ENCODE measurements at places on chromosomes 2 and 18. TPM values are rescaled to one million over a fixed set of nuclear protein-coding genes. Genes with fewer than 3 reads are reported as not detected.

DNA sequence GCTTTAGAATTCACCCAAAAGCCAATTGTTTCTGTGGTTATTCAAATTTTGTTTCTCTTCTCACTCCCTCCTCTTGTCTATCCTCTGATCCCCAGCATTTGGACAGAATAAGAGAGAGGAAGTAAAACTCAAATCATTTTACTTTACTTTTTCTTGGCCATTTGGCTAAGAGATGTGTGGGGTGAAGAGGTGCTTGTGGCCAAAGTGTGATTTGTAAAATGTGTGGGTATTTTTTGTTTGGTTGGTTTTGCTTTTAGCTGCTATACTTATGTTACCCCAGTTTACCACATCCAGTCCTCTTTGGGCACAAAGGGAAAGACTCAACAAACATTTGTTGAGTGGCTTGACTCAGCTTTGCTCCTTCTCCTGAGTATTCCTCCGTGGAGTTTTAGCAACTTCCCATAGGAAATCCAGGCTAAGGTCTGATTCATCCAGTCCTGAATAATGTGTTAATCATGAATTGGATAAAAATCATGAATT, 109.1 kb upstream of the CYP1B1 start:
- DNase-seq, result no peak

GRCh38 chr2:125707611-125708010, 948.3 kb upstream of the GYPC start:
- DNase-seq, result no peak

DNA sequence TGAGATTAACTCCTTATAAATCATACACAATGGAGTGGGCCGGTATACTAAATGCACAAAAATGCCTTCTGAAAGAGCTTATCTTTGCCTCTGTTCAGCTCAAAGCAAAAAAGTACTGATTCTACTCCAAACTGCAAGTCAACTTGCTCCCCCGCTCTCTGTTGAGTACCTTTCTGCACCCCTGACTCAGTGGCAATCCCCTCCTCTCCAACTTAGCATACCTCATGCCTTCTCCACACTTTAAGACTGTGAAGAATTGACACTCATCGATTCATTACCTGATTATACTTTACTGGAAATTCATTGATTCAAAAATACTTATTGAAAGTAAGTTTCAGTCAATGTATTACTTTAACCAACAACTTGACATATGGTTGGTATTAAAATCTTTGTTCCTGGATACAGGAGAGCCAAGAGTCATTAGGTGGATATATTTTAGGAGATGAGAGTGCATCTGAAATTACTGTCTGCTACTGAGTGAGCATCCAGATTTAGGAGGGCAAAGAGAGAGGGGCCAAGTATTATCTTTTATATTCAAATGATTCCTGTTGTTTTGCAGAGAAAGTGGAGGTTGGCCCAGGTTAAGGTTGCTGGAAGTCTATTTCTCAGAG, 187.7 kb downstream of the ICOS start:
- DNase-seq, result no peak

DNA sequence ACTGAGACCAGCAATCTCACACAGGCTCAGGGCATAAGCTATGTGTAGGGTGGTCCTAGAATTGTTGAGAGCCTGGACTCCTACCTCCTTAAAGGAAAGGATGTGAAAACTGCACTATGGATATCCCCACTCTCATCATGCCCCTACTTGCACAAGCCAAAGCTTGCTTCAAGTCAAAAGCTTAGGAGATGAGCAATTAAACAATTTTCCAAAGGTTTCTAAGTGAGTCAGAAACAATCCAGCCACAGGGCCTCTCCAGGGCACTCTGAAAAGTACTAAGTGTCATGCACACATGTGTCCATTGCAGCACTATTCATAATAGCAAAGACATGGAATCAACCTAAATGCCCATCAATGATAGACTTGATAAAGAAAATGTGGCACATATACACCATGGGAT, 215.4 kb downstream of the AFF3 start:
- no peak for DNase-seq

Gene PLEK
- total RNA-seq, result 6.1 TPM

- no peak for DNase-seq
These were observed 9.5 kb downstream of the SESTD1 start for GRCh38 chr2:179255129-179255528.

GRCh38 chr18:22455425-22456115, 37.9 kb upstream of the CTAGE1 start:
- DNase-seq, result no peak

GRCh38 chr2:12456293-12457106, 260.2 kb upstream of the TRIB2 start:
- peak; percentile 69 for DNase-seq

DNA sequence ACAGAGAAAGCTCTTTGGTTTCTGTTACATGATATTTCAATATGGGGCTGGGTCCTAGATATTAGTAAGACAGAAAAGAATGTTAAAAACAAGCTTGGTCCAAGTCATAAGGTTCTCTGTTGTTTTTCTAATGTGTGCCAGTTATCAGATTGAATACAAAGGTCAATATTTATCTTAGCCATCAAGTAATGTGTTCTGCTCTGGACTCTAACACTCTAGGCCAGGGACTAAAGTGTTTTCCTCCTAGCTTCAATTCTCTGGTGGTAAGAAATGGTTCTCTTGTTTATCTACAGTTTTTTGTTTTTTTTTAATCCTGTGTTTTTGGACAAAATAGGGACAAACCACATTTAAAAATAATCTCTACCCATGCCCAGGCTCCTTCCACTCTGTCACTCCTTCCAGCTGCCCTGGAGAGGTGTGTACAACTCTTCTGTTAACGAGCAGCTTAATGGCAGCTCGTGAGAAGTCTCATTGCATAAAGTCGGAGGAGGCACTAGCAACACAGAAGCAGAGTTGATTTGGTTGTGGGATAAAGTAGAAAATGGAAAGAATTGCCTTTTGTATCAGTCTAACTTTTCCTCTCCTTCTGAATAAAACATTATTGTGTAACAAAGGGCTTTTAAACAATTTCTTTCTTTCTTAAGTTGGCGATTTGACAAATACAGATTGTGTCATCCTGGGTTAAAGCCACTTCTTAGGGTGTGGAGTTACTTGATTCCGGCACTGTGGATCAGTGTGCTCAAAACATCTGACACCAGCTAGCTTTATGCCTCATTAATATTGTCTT, 8.0 kb upstream of the SESTD1 start:
- peak; percentile 44 for DNase-seq

- DNase-seq, result no peak
These were observed 349.6 kb upstream of the CWC22 start for GRCh38 chr2:180356676-180357075.

GRCh38 chr2:25480561-25480960, 138.8 kb upstream of the DNMT3A start:
- DNase-seq, result no peak

DNA sequence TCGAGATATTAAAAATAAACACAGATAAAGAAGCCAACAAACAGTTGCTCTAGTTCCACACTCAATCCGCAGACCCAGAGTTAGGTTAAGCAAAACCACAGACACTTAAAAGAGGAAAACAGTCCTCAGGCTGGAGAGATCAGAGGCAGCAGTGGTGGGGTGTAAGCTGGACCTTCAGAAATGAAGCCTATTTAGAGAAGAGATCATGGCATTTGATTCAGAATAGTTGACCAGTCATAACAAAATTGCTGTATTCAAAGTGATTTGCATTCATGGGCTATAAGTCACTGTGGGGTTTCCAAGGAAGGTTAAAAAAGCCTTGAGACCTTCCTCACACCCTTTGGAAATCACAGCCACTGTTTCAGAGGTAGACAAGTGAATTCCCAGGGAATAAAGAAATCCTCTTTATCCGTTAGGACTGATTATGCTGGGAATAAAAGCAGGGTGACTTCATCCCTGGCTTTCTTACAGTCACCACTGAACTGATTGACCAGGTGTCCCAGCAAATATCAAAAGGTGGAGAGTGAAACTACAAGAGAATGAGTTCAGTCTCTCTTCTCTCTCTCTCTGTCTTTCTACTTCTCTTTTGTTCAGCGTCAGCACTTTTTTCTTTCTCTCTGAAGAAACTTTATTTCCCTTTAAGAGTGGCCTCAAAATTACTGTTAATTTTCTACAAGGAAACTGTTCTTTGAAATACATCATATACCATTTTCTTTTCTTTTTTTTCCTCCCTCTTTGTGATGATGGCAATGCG, 171.8 kb upstream of the PIK3C3 start:
- no peak for DNase-seq

- DNase-seq, result no peak
These were observed 3.0 kb upstream of the PXDN start for GRCh38 chr2:1747065-1747941.

Gene PROKR1
- total RNA-seq, result 1.0 TPM

- DNase-seq, result no peak
These were observed 49.0 kb downstream of the MARCO start for GRCh38 chr2:118990757-118991545.
